ENCODE measurements at places on chromosomes 12 and 14. TPM values are rescaled to one million over a fixed set of nuclear protein-coding genes. Genes with fewer than 3 reads are reported as not detected.

Gene APEX1
- total RNA-seq, result 168 TPM

Gene CATSPERB
- 2.2 TPM for total RNA-seq

Gene ACSS3
- 1.9 TPM for total RNA-seq

Gene ASPG
- total RNA-seq, result not detected

Gene CLEC7A
- not detected for total RNA-seq

Gene ANKRD13A
- 34.8 TPM for total RNA-seq

Gene DYRK2
- total RNA-seq, result 38.4 TPM

- H3K4me1 ChIP-seq, result peaks cover 10% of the 10 kb centered on the region
- H3K27me3 ChIP-seq, result peaks cover 3% of the 10 kb centered on the region
- peaks cover 1% of the 10 kb centered on the region for H3K36me3 ChIP-seq
- no peak overlapping the region for H3K4me3 ChIP-seq
- no peak overlapping the region for H3K27ac ChIP-seq
These were observed 7.3 kb downstream of the STXBP6 start for GRCh38 chr14:25042362-25043299.

DNA sequence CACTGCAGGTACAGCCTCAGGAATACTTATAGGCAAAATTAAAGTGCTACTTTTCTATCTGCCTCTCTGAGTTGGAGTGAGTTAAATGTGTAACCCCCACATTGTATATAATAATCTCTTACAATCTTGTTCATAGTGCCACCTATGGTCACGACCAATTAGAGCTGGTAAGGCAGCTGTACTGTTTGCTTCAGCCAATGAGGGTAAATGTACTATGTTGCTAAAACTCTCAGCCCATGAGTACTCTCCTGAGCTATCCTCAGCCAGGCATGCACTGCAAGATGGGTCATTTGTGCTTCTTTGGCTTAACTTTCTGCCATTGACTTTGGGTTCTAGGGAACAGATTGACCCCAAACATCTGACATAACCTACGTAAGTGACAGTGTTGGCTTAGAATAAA is 15.0 kb upstream of the MDM2 start:
- no peaks in the 10 kb centered on the region for H3K36me3 ChIP-seq
- H3K27me3 ChIP-seq, result no peaks in the 10 kb centered on the region
- H3K4me3 ChIP-seq, result no peak overlapping the region
- no peak overlapping the region for H3K27ac ChIP-seq
- no peaks in the 10 kb centered on the region for H3K4me1 ChIP-seq

GRCh38 chr12:70165450-70165849 is 77.8 kb upstream of the CNOT2 start:
- no peaks in the 10 kb centered on the region for H3K27me3 ChIP-seq
- no peak overlapping the region for H3K4me3 ChIP-seq
- DNase-seq, result no peak
- H3K4me1 ChIP-seq, result peaks cover 6% of the 10 kb centered on the region
- H3K27ac ChIP-seq, result no peak overlapping the region

GRCh38 chr12:71282020-71282419 is 124.2 kb upstream of the TSPAN8 start:
- DNase-seq, result no peak
- H3K27me3 ChIP-seq, result no peaks in the 10 kb centered on the region
- no peak overlapping the region for H3K27ac ChIP-seq
- peaks cover 10% of the 10 kb centered on the region for H3K4me1 ChIP-seq
- no peaks in the 10 kb centered on the region for H3K36me3 ChIP-seq

DNA sequence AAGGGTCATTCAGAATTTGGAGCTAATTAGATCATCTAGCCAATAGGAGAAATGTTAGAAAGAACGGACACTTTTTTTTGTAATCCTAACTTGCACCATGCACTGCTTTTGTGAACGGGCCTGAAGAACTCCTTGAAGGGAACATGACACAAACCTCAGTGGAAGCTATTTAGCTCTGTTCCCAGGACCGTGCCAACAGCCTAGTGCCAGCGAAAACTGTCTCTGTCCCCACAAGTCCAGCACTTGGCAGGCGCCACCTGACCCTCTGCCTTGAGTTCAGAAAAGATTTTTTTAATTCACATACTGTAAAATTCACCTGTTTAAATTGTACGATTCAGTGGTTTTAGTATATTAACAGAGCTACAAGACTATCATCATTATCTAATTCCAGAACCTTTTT is 31.3 kb upstream of the KCNA5 start:
- DNase-seq, result no peak
- H3K4me3 ChIP-seq, result no peak overlapping the region
- H3K36me3 ChIP-seq, result no peaks in the 10 kb centered on the region
- H3K4me1 ChIP-seq, result no peaks in the 10 kb centered on the region

DNA sequence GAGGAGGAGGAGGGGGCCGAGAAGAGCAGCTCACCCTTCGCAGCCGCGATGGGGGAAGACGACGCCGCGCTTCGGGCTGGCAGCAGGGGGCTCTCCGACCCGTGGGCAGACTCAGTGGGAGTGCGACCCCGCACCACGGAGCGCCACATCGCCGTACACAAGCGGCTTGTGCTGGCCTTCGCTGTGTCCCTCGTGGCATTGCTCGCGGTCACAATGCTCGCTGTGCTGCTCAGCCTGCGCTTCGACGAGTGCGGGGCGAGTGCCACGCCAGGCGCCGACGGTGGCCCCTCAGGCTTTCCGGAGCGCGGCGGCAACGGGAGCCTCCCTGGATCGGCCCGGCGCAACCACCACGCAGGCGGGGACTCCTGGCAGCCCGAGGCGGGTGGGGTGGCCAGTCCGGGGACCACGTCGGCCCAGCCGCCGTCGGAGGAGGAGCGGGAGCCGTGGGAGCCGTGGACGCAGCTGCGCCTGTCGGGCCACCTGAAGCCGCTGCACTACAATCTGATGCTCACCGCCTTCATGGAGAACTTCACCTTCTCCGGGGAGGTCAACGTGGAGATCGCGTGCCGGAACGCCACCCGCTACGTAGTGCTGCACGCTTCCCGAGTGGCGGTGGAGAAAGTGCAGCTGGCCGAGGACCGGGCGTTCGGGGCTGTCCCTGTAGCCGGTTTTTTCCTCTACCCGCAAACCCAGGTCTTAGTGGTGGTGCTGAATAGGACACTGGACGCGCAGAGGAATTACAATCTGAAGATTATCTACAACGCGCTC is 745 bp downstream of the TRHDE start:
- H3K4me1 ChIP-seq, result peaks cover 16% of the 10 kb centered on the region
- no peak overlapping the region for H3K27ac ChIP-seq
- H3K4me3 ChIP-seq, result peak overlapping the region; percentile 89
- H3K27me3 ChIP-seq, result peaks cover 48% of the 10 kb centered on the region
- peak; percentile 84 for DNase-seq
- no peaks in the 10 kb centered on the region for H3K36me3 ChIP-seq

- no peaks in the 10 kb centered on the region for H3K36me3 ChIP-seq
- H3K4me1 ChIP-seq, result peaks cover 41% of the 10 kb centered on the region
- H3K4me3 ChIP-seq, result no peak overlapping the region
- no peaks in the 10 kb centered on the region for H3K27me3 ChIP-seq
These were observed 225.0 kb upstream of the DDHD1 start for GRCh38 chr14:53378142-53378541.

- H3K27ac ChIP-seq, result no peak overlapping the region
- H3K4me3 ChIP-seq, result no peak overlapping the region
- H3K27me3 ChIP-seq, result no peaks in the 10 kb centered on the region
- peaks cover 22% of the 10 kb centered on the region for H3K4me1 ChIP-seq
These were observed 34.9 kb downstream of the PDE3A start for GRCh38 chr12:20403230-20403629.

- DNase-seq, result no peak
- no peak overlapping the region for H3K27ac ChIP-seq
- peaks cover 8% of the 10 kb centered on the region for H3K4me1 ChIP-seq
These were observed 142.8 kb upstream of the FLRT2 start for GRCh38 chr14:85387181-85387580.

DNA sequence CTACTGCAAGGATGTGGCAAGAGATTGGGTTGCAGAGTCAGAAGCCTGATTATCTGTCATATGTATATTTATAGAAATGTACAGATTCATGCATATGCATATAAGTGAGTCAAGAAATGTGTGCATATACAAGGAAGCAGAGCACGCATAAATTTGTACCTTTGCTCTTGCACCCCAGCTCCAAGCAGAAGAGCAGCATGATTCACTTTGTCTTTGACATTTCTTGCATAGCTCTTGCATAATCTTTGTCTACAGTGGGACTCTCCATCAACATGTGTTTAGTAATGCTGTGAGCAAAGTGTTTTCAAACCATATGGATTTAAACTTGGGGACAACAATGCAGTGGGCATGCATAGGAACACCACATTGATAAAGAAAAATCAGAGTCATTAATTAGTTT is 330.7 kb upstream of the DCN start:
- H3K4me1 ChIP-seq, result peaks cover 2% of the 10 kb centered on the region
- no peak overlapping the region for H3K4me3 ChIP-seq
- DNase-seq, result no peak
